ENCODE measurements at places on chromosomes 6 and 20.

DNA sequence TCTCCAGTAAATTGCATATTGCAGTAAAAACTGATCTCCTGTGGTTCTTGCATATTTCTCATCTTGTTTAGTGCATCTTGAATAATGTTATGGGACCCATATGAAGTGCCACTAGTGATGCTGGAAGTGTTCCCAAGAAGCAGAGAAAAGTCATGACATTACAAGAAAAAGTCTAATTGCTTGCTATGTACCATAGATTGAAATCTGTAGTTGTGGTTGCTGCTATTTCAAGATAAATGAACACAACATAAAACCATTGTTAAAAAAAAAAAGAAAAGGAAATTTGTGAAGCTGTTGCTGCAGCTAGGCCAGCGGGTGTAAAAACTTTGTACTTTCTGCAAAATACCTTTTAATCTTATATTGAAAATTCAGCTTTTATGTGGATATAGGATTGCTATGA lies 304.5 kb downstream of the PHF3 start:
- no peak for DNase-seq

- no peak for DNase-seq
Observed at GRCh38 chr6:44020148-44020547, 107.1 kb downstream of the MRPL14 start.

- no peak for DNase-seq
Observed at GRCh38 chr20:53579266-53579580, 14.4 kb downstream of the ZNF217 start.

DNA sequence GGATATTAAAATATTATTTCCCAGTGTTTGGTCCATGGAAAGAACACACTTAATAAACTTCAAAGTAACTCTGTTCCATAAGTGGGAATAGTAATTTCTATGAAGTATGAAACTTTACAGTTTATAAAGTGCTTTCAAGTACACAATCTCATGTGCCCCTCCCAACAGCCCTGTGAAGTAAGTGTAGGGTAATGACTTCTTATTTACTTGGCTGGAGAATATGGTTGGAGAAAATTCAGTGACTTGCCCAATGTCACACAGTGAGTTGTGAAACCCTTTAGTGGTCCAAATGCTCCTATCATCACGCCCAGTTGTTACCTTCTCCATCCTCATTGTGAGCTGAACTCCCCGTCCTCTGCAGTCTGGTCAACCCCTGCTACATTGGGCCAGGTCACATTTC lies 141.2 kb downstream of the PDE7B start:
- no peak for DNase-seq

GRCh38 chr6:49327005-49327404 lies 136.0 kb downstream of the MMUT start:
- no peak for DNase-seq

GRCh38 chr6:53922539-53922981 lies 127.8 kb downstream of the LRRC1 start:
- DNase-seq, result no peak

DNA sequence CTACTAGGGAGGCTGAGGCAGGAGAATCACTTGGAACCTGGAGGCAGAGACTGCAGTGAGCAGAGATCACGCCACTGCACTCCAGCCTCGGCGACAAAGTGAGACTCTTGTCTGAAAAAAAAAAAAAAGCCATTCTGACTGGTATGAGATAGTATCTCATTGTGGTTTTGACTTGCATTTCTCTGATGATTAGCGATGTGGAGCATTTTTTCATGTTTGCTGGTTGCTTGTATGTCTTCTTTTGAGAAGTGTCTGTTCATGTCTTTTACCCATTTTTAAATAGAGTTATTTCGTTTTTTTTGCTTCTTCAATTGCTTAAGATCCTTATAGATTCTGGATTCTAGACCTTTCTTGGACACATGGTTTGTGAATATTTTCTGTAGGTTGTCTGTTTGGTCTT lies 103.5 kb upstream of the SIM1 start:
- no peak for DNase-seq

DNA sequence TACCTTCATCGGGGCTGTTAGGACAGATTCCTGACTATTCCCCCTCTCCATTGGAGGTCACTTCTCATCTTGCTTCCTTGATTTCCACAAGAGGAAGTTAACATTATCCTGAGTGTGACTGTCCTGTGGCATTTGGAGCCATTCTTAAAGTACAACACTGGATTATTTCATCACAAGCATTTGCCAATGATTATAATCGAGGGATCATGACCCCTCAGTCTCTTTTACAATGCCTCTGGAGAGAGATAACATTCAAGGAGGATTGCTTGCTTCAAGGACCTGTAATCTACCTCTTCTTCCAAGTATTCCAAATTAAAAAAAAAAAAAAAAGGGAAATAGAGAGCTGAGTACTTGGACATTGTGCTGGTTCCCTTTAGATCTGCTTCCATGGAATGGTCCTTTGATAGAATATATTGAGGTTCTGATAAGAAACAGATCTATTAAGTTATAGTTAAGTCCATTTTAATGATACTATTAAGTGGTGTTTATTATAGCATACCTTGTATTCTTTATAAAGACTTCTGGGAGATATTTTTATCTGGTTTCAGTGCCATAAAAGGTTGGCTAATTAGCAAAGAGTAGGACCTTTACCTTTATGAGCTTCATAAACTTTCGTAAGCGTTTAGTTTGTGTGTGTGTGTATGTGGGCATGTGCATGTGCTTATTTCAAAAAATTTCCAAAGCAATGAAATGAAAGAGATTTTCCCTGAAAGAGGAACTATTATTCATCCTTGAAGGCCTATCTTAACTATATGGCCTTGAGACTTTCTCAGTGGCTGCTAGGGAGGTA lies 469.1 kb downstream of the DHX35 start:
- no peak for DNase-seq

- no peak for DNase-seq
Observed at GRCh38 chr6:22173311-22173710, 123.5 kb downstream of the PRL start.

GRCh38 chr6:161233986-161234661 lies 39.7 kb downstream of the AGPAT4 start:
- DNase-seq, result no peak

- DNase-seq, result no peak
Observed at GRCh38 chr6:87698547-87699006, 3.5 kb downstream of the AKIRIN2 start.

GRCh38 chr6:107340881-107341280 lies 118.5 kb downstream of the PDSS2 start:
- DNase-seq, result no peak

DNA sequence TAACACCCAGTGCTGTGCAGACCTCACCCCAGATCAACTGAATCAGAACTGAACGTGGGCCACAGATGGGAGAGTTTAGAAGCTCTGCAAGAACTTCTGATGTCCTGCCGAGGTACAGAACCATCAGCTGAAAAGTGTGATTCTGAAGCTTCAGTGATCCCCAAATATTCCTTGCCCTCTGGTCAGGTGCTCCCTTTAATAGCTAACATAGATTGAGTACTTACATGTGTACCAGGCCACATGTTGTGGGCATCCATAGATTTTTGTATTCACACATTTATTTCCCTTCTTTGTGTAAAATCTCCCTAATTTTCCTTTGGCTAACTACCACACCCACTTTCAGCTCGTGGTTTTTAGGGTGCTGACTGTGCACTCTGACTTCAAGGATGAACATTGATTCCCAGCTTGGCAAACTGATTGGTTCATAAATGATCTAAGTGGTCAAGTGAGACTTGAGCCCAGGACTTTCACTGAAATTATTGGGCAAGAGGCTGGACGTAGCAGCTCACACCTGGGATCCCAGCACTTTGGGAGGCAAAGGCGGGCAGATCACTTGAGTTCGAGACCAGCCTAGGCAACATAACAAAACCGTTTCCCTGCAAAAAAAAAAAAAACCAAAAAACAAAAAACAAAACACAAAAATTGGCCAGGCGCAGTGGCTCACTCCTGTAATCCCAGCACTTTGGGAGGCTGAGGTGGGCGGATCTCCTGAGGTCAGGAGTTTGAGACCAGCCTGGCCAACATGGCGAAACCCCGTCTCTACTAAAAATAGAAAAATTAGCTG lies 162.2 kb downstream of the BCAS1 start:
- DNase-seq, result no peak

DNA sequence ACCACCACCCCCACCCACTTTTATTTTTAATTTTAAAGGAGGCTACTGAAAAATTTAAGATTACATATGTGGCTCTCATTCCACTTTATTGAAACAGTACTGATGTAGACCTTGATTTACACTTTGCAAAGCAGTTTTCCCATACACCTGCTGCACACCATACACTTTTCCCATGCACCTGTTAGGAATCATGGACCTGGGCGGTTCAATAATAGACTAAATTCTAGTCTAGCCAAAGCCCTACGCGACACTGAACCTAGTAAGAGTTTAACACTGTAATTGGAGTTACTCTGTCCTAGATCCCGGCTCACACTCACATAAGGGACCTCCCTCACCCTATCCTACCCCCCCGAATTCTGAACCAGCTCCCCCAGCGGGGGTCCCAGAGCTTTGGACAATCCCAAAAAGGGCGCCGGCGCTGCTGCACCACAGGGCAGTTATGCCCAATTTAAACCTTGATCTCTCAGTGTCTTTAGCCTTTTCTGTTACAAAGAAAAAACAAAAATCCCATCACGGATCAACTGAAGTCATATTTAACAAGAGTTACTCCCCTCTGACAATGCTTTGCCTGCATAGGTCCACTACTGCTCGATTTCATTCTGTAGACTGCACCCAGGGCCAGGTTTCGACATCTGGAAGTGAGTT lies 2.4 kb upstream of the GCLC start:
- no peak for DNase-seq

DNA sequence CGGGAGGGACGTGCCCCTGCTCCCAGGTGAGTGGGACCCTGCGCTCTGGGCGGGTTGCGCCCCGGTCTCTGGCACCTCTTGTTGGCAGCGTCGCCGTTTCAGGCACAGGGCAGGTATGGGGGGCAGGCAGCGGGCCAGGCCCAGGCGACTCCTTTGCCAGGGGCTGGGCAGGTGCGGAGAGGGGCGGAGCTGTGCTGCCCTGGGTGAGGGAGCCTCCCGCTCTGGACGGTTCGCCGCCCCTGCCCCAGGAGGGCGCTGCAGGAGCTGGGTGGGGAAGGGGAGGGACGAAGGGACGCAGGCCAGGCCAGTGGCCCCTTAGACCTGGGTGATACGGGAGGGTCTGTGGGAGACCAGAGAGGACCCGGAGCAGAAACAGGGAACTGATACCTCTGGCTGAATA lies 663.9 kb upstream of the DEFB115 start:
- DNase-seq, result no peak

Measured in activated T-cell treated with anti-CD3 and anti-CD28 coated beads for 24 hours (primary cell).